T-cell (primary cell): ENCODE measurements at places on chromosomes 13 and 19.

- H3K4me1 ChIP-seq = peaks cover 6% of the 10 kb centered on the region
- H3K36me3 ChIP-seq = peaks cover 4% of the 10 kb centered on the region
- DNase-seq = peak; percentile 33
- no peaks in the 10 kb centered on the region for H3K27me3 ChIP-seq
- no peak overlapping the region for H3K4me3 ChIP-seq
These were observed 2.9 kb downstream of the NUMBL start for GRCh38 chr19:40687525-40688016.

GRCh38 chr13:110560601-110561343 lies 750 bp downstream of the RAB20 start:
- H3K4me3 ChIP-seq = peak overlapping the region; percentile 74
- DNase-seq = no peak
- no peaks in the 10 kb centered on the region for H3K36me3 ChIP-seq
- peaks cover 20% of the 10 kb centered on the region for H3K4me1 ChIP-seq

- no peak overlapping the region for H3K27ac ChIP-seq
- H3K4me3 ChIP-seq = no peak overlapping the region
- no peaks in the 10 kb centered on the region for H3K27me3 ChIP-seq
- H3K36me3 ChIP-seq = no peaks in the 10 kb centered on the region
These were observed 43.5 kb downstream of the GGACT start for GRCh38 chr13:100544866-100545683.

DNA sequence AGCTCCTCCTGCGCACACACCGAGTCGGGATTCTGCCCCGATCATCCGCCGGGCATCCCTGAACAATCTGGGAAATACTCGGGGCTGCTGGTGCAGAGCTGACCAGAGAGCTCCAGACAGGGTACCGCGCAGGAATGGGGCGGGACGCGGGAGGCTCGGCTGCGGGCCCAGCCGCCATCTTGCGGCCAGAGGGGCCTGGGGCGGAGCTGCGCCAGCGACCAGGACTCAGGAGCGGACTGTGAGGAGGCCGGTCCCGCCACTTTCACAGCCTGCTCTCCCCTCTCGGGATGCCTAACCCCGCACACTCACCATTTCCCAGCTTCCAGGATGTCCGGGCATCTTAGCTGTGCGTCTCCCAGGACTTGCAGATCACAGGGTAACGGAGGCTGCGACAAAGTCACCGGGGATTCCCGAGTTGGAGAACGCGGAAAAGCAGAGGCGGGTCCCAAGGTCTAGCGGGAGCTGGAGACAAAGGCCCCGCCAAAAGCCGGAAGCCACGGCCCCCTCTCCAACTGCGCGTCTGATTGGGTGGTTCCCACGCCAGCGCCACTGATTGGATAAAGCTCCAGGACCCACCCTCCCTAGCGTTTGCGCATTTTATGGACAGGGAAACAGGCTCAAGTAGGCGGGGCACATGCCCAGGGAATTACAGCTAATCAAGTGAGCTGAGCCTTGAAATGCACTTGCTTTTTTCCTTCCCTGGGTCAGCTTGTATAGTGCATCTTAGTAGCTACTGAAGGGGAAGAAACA lies 15.8 kb upstream of the ZNF43 start:
- peaks cover 5% of the 10 kb centered on the region for H3K36me3 ChIP-seq
- H3K4me1 ChIP-seq = peaks cover 19% of the 10 kb centered on the region
- no peaks in the 10 kb centered on the region for H3K27me3 ChIP-seq
- DNase-seq = peak; percentile 88
- peak overlapping the region; percentile 89 for H3K4me3 ChIP-seq

DNA sequence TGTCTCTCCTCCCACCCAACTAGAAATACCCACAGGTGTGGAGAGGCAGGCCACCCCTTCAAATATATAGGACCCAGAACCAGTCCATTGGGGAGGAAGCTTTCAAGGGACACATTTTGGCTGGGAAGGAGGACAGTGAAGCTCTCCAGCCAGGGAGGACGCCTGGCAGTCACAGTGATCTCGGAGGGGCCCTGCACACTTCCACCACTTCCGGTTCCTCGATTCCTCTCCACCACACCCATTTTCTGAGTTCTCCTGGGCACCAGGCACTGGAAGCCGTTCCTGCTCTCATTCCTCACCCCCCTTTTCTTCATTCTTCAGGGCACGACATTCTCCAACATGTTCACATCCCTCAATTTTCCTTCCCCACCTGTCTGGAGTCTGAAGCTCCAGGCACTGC lies 30.4 kb upstream of the CEACAM21 start:
- no peaks in the 10 kb centered on the region for H3K36me3 ChIP-seq
- no peak for DNase-seq
- H3K27ac ChIP-seq = peak overlapping the region; percentile 84
- H3K4me1 ChIP-seq = peaks cover 56% of the 10 kb centered on the region
- H3K27me3 ChIP-seq = no peaks in the 10 kb centered on the region

DNA sequence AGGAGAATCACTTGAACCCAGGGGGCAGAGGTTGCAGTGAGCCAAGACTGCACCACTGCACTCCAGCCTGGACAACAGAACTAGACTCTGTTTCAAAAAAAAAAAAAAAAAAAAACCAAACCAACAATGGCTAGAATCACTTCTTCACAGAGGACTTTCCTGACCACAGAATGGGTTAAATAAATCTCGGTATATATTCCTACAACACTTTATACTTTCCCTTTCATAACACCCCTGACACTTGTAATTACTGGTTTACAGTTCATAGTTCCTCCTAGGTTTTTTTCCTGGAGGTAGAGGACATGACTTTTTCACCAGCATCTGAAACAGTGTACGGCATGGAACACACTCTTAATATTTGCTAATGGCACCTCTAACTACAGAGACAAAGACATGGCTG lies 31.4 kb downstream of the ZDHHC20 start:
- no peak overlapping the region for H3K4me3 ChIP-seq
- no peak overlapping the region for H3K27ac ChIP-seq
- peaks cover 2% of the 10 kb centered on the region for H3K36me3 ChIP-seq
- no peak for DNase-seq

- no peak overlapping the region for H3K4me3 ChIP-seq
- H3K36me3 ChIP-seq = peaks cover 12% of the 10 kb centered on the region
- no peak for DNase-seq
- no peaks in the 10 kb centered on the region for H3K27me3 ChIP-seq
These were observed 53.4 kb downstream of the ABCC4 start for GRCh38 chr13:95247852-95248251.

- H3K4me1 ChIP-seq = peaks cover 5% of the 10 kb centered on the region
- no peaks in the 10 kb centered on the region for H3K27me3 ChIP-seq
- no peak overlapping the region for H3K4me3 ChIP-seq
- no peak overlapping the region for H3K27ac ChIP-seq
- no peaks in the 10 kb centered on the region for H3K36me3 ChIP-seq
These were observed 220.3 kb downstream of the KLF12 start for GRCh38 chr13:73913751-73914518.

- no peak overlapping the region for H3K4me3 ChIP-seq
- no peak overlapping the region for H3K27ac ChIP-seq
- no peaks in the 10 kb centered on the region for H3K4me1 ChIP-seq
These were observed 18.2 kb downstream of the LRRC4B start for GRCh38 chr19:50549927-50550593.

DNA sequence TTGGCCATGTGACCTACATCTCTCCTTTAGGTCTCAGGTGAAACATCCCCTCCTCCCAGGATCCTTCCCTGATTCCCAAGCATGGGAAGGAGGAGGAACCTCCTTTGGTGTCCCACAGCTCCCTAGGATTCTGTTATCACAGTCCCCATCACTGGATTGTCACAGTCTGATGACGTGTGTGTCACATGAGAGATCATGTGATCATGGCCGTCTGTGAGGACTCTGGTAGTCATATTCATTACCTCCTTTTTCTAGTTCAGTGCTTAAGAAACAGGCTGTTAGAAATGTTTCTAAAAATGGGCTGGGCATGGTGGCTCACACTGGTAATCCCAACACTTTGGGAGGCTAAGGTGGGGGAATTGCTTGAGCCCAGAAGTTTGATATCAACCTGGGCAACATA lies 3.0 kb downstream of the DHX34 start:
- peaks cover 5% of the 10 kb centered on the region for H3K4me1 ChIP-seq
- H3K27me3 ChIP-seq = no peaks in the 10 kb centered on the region
- DNase-seq = no peak
- H3K36me3 ChIP-seq = peaks cover 13% of the 10 kb centered on the region

DNA sequence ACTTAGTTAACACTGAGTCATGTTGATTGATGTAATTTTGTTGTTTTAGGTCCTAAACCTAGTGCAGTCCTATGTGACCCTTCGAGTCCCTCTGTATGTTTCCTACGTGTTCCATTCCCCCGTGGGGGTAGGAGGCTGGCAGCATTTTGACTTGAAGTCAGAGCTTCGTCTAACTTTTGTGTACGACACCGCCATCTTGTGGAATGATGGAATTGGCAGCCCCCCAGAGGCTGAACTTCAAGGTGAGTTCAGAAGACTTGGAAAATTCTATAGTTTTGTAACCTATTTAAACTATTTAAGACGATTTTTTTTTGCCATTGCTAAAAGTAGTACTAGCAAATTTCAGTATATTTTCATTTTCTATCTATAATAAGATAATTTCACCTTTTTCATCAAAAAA lies 117.9 kb downstream of the STOML3 start:
- H3K36me3 ChIP-seq = no peaks in the 10 kb centered on the region
- no peak overlapping the region for H3K4me3 ChIP-seq
- no peaks in the 10 kb centered on the region for H3K27me3 ChIP-seq
- no peak for DNase-seq

GRCh38 chr13:109945206-109945960 lies 159.0 kb upstream of the IRS2 start:
- H3K27me3 ChIP-seq = no peaks in the 10 kb centered on the region
- H3K4me3 ChIP-seq = no peak overlapping the region
- no peaks in the 10 kb centered on the region for H3K4me1 ChIP-seq

- no peaks in the 10 kb centered on the region for H3K36me3 ChIP-seq
- no peak overlapping the region for H3K4me3 ChIP-seq
- H3K27me3 ChIP-seq = no peaks in the 10 kb centered on the region
These were observed 5.3 kb downstream of the USHBP1 start for GRCh38 chr19:17259118-17259780.

GRCh38 chr13:99585609-99586008 lies 84.3 kb downstream of the TM9SF2 start:
- H3K4me3 ChIP-seq = no peak overlapping the region
- no peaks in the 10 kb centered on the region for H3K4me1 ChIP-seq
- H3K36me3 ChIP-seq = no peaks in the 10 kb centered on the region
- peaks cover 2% of the 10 kb centered on the region for H3K27me3 ChIP-seq

GRCh38 chr13:108877300-108877699 lies 247.9 kb downstream of the MYO16 start:
- no peak overlapping the region for H3K27ac ChIP-seq
- no peak for DNase-seq
- no peak overlapping the region for H3K4me3 ChIP-seq

DNA sequence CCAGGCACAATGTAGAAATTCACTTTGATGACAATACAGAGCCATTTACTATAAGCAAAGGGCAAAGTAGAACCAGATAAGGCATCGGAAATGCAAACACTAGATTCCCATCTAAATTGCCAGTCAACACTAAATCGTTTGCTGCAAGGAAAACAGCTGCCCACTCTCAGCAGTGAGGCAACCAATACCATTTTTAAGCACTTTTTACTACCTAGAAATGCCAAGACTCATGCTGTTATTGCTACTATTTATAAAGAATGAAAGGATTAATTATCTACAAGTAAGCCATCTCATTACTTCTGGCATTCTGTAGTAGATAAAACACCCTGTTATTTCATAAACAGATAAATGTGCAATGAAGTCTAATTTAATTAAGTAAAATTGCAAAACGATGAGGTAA lies 422.0 kb downstream of the FGF14 start:
- H3K4me1 ChIP-seq = no peaks in the 10 kb centered on the region
- no peak overlapping the region for H3K4me3 ChIP-seq
- DNase-seq = no peak
- no peaks in the 10 kb centered on the region for H3K36me3 ChIP-seq
- H3K27ac ChIP-seq = no peak overlapping the region

DNA sequence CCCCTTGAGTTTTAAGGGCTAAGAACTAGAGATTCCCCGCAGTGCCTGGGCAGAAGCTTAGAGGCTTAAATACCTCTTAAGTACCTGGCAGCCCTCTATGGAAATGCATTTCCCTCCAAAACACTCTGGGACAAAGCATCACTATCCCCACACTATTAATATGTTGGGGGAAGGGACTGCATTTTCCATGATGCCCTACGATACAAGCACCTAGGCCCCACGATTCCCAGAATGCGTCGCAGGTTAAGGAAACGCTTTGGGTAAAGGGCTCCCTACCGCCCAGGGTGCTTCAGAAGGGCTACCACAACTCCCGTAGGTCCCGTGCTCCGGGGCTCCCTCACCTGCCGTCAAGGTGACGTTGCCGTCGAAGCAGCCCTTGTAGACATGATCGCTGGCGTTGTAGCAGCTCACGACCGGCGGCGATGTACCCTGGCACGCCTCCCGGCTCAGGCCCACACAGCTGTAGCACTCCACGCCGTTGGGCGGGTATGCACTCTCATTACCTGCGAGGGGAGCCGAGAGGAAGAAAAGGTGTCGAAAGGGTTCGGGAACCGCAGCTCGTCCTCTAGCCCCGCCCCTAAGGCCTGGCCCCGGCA lies 2.5 kb downstream of the LYPD3 start:
- H3K4me3 ChIP-seq = peak overlapping the region; percentile 74
- H3K27me3 ChIP-seq = no peaks in the 10 kb centered on the region
- no peak for DNase-seq
- peaks cover 47% of the 10 kb centered on the region for H3K4me1 ChIP-seq
- no peaks in the 10 kb centered on the region for H3K36me3 ChIP-seq
